ENCODE measurements at places on chromosomes 1 and 21. TPM values are rescaled to one million over a fixed set of nuclear protein-coding genes. Genes with fewer than 3 reads are reported as not detected.

- no peaks in the 10 kb centered on the region for H3K36me3 ChIP-seq
- H3K4me3 ChIP-seq: no peak overlapping the region
- H3K27ac ChIP-seq: no peak overlapping the region
- no peak for DNase-seq
- no peaks in the 10 kb centered on the region for H3K4me1 ChIP-seq
- no peaks in the 10 kb centered on the region for H3K27me3 ChIP-seq
These were observed 714.1 kb upstream of the ADAMTS5 start for GRCh38 chr21:27681038-27681437.

IL19 gene
- total RNA-seq: not detected

DNA sequence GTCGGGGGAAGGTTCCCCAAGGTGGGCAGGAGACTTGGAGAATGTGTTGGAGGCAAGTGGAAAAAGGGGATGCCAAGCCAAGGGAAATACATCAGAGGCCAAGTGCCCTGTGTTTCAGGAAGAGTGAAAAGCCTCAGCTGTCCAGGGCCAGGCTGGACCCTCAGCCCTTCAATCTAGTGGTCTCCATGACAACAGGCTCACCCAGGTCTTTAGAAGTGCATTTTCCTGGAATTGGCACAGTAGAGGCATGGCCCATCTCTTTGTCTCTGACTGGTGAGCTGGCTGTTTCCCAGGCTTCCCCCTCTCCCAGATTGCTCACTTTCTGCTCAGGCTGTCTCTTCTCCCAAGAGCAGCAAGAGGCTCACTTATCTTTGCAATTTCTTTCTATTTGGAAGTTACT lies 10.4 kb upstream of the RHBG start:
- peaks cover 30% of the 10 kb centered on the region for H3K27me3 ChIP-seq
- DNase-seq: no peak
- no peak overlapping the region for H3K27ac ChIP-seq
- peaks cover 4% of the 10 kb centered on the region for H3K4me1 ChIP-seq

UBASH3A gene
- total RNA-seq: not detected
